Amniotic epithelial cell (primary cell): ENCODE measurements at places on chromosomes 3 and 15.

GRCh38 chr3:179037351-179037750, 34.3 kb downstream of the ZMAT3 start:
- DNase-seq: peak; percentile 96

DNA sequence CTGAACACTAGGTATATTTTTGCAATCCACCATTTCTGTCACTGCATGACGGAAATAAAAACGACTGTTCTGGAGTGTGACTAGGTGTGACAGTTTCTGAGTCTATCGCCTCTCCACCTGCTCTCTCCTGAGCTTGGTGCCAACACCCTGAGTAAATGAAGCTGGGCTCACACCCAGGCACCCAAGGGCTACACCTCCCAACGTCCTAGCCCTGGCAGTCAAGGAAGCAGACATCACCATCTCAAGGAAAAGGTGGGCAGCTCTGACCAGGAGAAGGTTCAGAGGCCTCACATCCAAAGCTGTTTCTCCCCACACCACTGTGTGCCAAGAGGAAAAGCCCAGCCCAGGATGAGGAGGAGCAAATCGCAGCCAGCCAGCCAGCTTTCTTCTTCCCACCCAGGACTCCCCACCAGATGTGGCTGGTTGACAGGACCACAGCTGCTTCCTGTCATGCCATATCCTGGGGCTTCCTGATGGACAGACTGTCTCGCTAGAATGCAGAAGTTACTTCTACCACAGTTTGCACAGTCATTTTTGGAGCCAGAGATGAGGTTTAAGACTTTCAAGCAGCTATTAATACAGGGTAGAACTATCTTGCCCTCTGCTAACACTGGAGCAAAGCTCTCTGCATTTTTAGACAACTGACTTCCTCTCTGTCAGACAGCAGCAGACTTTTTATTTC, 3.3 kb downstream of the SCAMP2 start:
- DNase-seq: peak; percentile 27

DNA sequence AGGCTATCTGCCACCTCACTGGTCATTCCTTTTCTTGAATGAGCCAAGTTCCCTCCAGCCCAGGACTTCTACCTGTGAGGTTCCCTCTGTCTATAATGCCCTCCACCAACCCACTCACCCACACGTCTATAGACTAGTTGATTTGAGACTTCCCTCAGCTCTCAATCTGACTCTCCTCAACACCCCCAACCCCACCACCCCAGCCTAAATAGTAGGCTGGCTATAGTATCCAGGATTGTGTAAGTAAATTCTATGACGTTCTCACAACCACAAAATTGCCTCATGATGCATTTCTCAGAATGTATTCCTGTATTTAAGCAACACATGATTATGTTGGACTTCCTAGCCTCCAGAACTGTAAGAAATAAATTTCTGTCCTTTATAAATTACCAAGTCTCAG, 2.2 kb downstream of the PLSCR1 start:
- peak; percentile 85 for DNase-seq

DNA sequence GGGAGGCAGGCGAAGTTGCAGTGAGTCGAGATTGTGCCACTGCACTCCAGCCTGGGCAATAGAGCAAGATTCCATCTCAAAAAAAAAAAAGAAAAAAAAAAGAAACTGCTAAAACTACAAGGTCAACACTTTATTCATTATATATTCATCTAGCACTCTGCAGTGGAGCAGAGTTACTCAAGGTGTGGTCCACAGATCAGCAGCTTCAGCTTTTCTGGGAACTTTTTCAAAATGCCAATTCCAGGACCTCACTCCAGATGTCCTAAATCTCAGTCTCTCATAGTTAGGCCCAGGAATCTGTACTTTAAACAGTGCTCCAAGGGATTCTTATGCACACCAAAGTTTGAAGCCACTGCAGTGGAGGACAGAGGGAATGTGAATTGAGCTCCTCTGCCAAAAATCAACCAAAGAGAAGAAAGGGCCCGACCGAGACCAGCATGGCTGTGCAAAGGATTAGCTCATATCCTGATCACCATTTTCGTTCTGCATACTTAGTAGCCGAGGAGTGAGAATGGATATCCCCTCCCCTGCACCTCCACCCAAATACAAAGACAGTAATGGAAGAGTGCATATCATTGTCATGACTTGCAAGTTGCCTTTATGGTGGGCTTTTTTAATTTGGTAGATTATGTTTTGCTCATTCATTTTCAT, 201.9 kb downstream of the MEX3B start:
- no peak for DNase-seq

DNA sequence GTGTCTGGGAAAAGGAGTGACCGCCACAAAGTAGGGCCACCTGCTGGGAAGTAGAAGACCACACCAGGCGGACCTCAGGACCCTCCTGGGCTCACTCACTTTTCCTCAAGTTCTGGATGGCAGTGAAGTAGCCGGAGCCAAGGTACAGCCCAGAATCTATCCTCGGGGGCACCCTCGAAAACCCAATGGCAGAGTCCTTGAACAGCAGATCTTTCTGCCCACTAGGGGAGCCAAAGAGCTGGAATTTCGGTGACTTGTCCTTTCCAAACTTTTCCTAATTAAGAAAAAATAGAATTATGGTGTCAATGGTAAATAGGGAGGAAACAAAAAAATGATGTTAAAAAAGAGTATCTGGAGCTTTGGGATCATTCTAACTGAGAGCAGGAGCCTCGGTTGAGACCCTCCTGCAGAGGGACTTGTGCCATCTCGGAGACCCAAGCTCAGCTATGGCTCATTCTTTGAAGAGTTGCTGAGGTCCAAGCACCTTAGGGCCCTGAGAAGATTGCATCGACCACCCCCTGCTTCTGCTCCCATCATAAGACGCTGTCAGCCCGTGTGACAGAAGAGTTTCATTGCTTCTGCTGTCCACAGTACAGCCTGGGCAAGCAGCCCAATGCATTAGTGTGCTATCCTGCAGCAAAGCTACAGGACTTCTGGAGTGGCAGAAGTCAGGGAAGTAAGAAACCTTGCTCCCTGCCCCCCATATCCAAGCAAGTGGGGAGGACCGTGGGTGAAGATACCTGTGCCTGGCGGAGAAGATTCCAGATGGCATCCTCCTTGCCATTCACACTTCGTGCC, 14.8 kb downstream of the LTF start:
- DNase-seq: no peak

DNA sequence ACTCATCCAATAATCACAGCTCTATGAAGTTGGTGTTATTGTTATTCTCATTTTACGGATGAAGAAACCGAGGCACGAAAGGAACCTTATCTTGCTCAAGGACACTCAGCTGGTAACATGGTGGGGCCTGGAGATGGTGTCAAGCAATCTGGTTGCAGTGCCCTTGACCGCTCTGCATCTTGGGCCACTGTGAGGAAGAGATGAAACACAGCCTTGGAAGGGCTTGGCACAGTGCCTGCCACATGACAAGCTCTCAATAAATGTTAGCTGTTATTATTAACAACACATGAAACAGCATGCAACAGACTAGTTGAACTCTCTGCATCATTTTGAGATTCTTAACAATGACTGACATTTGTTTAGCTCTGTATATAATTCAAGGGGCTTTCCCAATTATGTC, 10.1 kb upstream of the ITGA11 start:
- no peak for DNase-seq

GRCh38 chr3:2896308-2896939, 213.8 kb downstream of the IL5RA start:
- DNase-seq: no peak

DNA sequence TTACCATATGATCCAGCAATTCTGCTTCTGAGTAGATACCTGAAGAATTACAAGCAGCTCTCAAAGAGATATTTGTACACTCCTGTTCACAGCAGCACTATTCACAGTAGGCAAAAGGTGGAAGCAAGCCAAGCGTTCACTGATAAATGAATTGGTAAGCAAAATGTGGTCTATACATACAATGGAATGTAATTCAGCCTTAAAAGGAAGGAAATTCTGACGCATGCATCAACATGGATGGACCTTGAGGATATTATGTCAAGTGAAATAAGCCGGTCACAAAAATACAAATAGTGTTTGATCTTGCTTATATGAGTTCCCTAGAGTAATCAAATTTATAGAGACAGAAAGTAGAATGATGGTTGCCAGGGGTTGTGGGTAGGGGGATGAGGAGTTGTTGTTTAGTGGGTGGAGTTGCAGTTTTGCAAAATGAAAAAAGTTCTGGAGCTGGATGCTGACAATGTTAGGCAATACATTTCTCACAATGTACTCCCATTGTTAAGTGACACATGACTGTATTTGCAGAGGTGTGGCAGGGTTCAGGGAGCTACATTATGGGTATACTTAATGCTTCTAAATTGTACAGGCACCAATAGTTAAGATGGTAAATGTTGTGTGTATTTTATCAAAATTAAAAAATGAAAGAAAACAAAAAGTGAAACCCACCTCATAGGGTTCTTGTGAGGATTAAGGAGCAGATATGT, 26.7 kb downstream of the SLC6A1 start:
- no peak for DNase-seq

- peak; percentile 20 for DNase-seq
Observed at GRCh38 chr15:72919936-72920465, 132.3 kb upstream of the NEO1 start.

GRCh38 chr15:89356634-89357298, 22.1 kb upstream of the POLG start:
- DNase-seq: no peak

- no peak for DNase-seq
Observed at GRCh38 chr3:149284034-149284433, 49.4 kb downstream of the TM4SF18 start.

GRCh38 chr15:69302929-69303328, 4.2 kb downstream of the PAQR5 start:
- no peak for DNase-seq

DNA sequence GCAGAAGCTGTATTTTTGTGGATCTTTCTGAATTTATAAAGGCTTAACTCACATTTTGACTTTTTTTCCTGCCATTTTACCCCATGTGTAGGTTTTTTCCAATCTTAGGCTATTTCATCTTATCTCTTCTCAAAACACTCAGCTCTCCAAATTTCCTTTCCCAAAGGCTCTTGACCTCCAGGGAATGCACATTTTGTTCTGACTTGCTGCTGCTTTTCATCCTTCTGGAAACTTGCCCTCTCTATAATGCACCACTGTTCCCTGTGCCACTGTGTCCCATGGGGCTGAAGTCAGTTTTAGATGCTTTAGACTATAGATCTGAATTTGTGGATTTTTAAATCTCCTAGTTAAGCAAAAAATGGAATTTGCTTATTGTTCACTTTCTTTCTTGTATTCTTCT, 9.1 kb downstream of the PYDC2 start:
- DNase-seq: no peak

- DNase-seq: no peak
Observed at GRCh38 chr15:69522361-69522760, 69.7 kb downstream of the RPLP1 start.

DNA sequence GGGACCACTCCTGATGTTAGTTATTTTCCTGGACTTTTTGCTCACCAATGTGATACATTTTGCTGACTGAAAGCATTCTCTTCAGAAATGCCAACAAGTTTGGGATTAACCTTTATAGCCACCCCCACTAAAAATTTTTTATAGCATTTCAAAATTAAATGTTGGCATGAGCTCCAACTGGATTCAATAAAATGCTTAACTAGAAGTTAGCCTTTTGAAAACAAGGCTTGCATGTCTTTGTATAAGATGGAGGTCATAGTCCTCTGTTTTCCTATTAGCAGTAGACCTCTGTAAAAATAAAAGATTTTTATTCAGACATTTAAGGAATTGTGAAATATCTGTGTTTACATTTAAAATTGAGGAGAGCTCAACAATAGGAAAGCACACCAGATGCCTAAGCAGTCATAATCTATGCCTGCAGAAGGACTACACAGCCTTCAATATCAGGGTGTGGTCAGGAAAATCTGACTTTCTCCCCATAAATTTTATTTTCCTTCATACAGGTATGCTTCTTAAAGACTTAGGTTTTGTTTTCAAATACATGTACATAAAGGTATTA, 87.2 kb downstream of the DNAJC13 start:
- no peak for DNase-seq

- no peak for DNase-seq
Observed at GRCh38 chr3:175304404-175304803, 445.3 kb downstream of the NAALADL2 start.

DNA sequence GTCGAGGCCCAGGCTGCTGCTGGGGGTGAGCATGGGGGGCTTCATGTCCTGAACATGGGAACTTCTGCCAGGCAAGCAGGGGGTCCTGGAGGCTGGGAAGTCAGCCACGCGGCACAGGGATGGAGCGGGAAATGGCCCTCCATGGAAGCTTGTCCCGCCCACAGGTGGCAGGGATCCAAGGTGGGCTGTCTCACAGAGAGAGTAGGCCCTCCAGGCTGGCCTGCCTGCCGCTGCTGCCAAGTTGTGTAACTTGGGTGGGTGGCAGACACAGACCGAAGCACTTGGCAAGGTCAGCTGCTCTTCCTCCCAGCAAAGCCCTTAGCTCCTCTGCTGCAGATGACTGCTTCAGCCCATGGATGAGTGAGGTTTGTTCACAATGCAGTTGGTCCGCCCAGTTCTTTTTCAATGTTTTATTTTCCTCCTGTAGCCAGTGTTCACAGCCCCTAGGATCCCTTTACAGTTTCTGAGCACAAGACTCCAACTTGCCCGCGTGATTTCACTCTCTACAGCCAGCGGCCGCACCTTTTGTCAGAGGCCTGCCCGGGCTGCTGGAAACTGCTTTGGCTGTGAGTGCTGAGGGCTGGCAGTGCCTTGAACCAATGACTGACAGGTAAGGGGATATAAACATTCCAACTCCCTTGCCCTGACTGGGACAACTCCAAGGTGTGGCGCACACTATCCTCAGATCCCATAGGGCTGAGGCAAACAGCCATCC, 26.7 kb downstream of the HCN4 start:
- no peak for DNase-seq

DNA sequence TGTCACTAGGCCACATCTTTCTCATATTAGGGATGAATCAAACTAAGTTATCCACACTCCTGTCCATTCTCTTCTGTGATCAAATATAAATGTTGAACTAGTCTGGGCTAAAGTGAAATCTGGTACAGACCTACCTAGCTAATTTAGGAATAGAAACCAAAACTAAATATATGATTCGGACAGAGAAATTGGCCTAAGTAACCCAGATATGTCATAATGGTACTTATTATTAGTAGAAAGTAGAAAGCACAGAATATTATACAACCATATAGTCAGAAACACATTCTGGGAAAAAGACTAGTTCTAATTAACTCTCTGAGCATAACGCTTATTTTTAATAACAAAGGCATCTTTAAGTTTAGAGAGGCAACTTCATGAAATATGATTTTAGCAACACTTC, 389.0 kb downstream of the LSAMP start:
- DNase-seq: no peak

DNA sequence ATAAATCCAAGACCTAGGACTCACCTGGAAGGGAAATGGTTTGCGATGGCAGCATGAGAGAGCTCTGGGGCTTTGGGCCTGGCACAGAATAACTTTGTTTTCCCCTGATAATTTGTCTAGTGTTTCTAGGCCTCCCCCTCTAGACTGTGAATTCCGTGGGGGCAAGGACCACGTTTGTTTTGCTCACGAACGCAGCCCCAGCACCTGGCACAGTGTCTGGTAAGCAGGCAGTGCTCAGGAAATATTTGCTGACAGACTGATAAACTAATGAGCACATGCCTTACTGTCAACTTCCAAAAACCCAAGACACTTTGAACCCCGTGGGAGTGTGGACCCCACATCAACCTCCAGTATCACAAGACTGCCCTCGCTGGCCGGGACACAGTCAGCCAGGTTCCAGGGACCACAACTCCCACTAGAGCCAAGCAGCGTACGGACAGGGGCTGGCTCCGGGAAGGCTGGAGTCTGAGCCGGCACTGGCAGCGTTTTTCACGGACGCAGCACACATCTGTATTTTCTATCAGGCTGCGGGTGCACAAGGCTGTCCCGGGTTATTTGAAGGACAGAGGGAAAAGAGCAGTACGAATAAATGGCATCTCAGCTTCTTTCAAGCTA, 146.5 kb downstream of the XXYLT1 start:
- DNase-seq: no peak

GRCh38 chr15:24916305-24917009, 38.3 kb upstream of the SNRPN start:
- no peak for DNase-seq
